ENCODE measurements at places on chromosomes 11 and 22.

DNA sequence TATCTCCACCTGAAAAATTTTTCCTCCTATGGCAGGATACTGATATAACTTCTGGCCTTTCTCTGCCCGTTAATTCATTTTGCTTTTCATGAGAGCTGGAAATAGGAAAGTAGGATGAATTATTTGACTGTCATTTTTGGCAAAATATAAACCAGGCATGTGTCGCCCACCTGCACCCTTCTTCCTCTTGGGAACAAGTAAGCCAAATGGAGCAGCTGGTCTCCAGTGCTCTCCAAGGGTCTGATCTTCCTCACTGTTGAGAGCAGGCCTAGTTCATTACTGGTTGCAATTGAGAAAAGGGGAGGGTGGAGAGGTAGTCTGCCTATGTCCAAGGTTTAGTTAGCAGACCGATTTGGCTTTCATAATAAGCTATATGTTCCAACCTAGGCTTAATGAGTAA is 582.2 kb downstream of the DLG2 start:
- no peak for DNase-seq

- DNase-seq: no peak
Measured at GRCh38 chr11:61114913-61115312, 12.6 kb downstream of the CD5 start.

- DNase-seq: no peak
Measured at GRCh38 chr22:36236388-36237319, 2.7 kb downstream of the APOL2 start.

DNA sequence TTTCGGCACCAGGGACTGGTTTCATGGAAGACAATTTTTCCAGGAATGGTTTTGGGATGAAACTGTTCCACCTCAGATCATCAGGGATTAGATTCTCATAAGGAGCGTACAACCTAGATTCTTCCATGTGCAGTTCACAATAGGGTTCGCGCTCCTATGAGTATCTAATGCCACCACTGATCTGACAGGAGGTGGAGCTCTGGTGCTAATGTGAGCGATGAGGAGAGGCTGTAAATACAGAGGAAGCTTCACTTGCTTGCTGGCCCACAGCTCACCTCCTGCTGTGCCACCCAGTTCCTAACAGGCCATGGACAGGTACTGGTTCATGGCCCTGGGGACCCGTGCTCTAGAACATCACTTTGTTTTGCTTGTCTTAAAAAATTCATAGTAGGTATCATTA is 41.8 kb upstream of the AMPD3 start:
- peak; percentile 20 for DNase-seq

- no peak for DNase-seq
Measured at GRCh38 chr11:36467012-36467411, 43.1 kb downstream of the TRAF6 start.

- no peak for DNase-seq
Measured at GRCh38 chr22:29623059-29623458, 19.6 kb downstream of the NF2 start.

DNA sequence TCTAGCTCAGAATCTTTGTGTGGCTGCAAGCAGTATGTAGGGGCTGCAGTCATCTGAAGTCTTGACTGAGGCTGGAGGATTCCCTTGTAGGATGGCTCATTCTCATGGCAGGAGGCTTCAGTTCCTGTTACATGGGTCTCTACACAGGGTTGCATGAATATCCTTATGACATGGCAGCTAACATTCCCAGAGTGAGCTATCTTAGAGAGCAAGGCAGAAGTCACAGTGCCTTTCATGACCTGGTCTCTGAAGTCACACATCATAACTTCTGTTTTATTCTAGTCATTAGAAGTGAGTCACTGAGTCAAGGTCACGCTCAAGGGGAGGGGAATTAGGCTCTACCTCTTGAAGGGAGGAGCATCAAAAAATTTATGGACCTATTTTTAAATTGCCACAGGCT is 10.3 kb upstream of the SPON1 start:
- DNase-seq: no peak

- no peak for DNase-seq
Measured at GRCh38 chr22:19750507-19751490, 9.8 kb upstream of the TBX1 start.

DNA sequence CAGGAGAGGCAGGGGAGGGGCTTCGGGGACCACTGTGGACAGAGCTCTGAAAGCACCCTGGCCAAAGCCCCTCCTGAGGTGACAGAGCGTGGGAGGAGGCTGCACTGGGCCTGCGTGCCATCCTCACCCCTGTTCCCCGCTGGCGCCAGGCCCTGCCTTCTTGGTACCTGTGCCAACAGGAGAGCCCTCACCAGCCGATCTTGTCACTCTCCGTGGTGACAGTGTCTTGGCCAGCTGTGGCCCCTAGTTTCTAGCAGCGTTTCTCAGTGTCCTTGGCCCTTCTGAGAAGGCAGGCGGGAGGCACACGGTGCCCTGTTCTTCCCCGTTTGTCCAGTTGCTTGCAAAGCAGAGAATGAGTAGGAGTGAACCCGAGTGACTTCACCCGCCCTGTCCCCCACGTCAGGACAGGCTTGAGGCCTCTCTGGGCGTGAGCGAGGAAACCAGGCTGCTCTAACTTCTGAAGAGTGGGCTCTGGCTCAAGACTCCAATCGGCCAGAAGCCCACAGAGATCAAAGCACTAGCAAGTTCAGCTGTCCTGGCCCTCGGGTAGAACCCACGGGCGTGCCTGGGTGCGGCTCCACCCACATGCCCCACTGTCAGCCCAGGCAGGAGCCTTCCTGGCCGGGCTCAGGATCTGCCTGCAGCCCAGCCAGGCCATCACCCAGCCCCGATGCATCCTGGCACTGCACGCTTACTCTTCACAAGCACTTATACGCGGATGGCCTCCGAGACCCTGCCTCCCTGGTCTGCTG is 60.2 kb upstream of the EMID1 start:
- no peak for DNase-seq

DNA sequence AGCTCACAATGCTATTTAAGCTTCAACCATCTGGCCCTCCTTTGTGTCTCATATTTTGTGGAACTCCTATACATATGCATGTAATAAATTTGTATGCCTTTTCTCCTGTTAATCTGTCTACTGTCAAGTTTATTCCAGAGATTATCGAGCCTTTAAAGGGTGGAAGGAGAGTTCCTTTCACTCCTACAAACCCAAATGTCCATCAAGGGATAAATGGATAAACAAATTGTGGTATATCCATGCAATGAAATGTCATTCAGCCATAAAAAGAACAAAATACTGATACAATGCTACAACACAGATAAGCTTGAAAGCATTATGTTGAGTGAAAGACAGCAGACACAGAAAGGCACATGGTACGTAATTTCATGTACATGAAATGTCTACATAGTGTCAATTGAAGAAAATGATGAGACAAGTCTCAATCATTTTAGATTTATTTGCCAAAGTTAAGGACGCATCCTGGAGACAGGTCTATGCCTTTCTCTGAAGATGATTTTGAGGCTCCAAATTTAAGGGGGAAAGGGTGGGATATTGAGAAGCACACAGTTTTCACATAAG is 17.7 kb upstream of the FEZ1 start:
- DNase-seq: no peak

GRCh38 chr22:18035751-18036150 is 11.4 kb upstream of the MICAL3 start:
- no peak for DNase-seq

DNA sequence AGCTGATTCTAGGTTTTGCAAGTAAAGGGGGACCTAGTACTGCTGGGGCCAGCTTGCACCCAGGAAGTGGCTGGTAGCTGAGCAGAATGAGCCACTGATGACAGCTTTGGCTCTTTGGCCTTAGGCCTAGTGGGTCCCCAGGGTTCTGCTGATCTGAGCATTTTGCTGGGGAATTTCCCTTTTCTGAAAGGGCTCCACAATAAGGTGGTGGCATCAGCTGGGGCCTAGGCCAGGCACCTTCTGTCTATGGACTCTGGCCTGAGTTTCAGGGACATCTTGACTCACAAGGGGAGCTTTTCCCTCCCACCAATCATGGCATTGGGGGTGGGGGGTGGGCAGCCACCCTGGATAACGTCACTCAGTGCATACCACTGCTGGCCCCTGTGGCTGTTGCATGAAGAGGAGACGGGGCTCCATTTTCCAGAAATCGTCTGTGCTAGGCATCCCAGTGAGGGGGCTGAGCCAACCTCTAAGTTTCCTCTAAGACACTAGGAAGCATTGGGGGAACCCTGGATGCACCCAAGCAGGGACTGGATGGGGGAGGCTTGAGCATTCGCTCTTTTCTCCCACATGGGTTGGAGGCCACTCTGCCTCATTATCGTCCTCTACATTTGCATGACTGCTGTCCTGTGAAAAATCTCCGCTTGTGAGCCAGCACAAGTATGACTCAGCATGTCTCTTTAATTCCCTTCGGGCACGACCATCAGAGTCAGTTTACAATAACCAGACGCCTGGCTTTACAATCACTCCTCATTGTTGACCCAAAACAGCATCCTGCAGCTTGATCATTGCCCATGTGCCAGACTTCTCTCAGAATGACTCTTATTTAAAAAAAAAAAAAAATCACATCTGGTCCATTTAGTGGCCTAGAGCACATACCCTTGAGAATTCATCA is 145.0 kb upstream of the THY1 start:
- DNase-seq: no peak

DNA sequence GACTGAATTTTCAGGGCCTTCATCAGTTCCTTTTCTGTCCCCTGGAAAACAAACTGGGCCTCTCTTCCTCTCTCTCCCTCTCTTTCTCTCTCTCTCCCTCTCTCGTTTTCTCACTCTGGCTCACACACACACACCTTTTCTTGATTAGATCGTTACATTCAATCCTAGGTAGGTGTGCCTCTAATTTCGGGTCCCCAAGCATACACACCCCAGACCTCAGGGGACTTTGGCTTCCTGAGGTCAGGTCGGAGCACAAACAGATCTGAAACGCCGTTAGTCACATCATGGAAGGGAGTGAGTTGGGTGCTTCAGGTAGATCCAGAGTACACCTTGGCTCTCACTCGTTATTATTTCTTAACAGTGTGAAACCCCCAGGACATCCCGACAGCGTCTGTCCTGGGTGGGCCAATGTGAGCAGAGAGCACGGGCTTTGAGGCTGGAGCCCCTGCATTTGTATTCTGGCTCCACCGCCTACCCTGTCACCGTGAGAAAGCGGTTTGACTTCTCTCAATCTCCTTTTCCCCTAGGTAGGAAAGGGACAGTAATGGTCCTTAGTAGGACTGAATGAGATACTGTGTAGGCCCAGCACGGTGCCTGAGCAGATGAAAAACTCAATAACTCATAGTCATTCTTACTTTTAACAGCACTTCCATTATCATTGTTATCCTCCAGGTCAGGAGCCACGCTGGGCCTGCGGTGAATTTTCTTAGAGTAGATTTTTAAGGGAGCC is 37.3 kb upstream of the POU2AF1 start:
- no peak for DNase-seq

DNA sequence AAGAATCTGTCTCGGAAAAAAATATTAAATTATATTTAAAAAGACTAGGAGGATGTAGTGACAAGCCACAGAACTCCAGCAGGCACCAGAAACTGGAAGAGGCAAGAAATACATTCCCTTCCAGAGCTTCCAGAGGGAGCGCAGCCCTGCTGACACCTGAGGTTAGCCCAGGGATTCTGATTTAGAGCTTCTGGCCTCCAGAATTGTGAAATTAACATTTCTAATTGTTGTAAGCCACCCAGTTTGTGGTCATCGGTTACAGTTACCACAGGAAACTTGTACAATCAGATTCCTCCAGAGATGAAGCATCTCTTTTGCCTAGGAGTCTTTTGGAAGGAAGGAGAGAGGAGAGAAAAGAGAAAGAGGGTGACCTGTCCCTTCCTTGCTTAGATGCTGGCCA is 6.4 kb upstream of the UBASH3B start:
- DNase-seq: no peak

GRCh38 chr11:108206171-108206570 is 16.3 kb downstream of the NPAT start:
- no peak for DNase-seq

DNA sequence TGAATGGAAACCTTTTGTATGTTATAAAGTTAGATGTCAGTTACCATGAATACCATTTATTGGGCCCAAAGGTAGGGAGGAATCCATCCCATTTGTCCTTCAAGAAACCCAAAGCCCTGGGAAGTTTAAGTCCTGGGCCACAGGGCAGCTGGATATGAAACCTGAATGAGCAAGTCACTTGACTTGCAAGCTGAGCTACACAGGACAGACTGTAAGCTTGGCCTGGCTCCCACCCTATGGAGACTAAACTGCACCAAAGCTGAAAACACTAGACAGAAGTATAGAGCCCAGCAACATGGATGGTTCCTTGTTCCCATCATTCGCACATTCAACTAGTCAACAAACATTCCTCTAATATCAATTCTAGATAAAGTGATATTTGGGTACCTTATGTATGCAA is 71.3 kb downstream of the KCNC1 start:
- no peak for DNase-seq

- no peak for DNase-seq
Measured at GRCh38 chr11:133046252-133046651, 486.0 kb downstream of the OPCML start.

- DNase-seq: no peak
Measured at GRCh38 chr11:59425131-59425530, 1.1 kb downstream of the OR5A2 start.

All from stimulated activated CD4-positive, alpha-beta T cell treated with anti-CD3 and anti-CD28 coated beads, Interleukin-4, amount 100 ng/mL, for 1 hour (primary cell).